Caco-2 (cell line): ENCODE measurements at places on chromosomes 5 and 9. TPM values are rescaled to one million over a fixed set of nuclear protein-coding genes. Genes with fewer than 3 reads are reported as not detected.

DNA sequence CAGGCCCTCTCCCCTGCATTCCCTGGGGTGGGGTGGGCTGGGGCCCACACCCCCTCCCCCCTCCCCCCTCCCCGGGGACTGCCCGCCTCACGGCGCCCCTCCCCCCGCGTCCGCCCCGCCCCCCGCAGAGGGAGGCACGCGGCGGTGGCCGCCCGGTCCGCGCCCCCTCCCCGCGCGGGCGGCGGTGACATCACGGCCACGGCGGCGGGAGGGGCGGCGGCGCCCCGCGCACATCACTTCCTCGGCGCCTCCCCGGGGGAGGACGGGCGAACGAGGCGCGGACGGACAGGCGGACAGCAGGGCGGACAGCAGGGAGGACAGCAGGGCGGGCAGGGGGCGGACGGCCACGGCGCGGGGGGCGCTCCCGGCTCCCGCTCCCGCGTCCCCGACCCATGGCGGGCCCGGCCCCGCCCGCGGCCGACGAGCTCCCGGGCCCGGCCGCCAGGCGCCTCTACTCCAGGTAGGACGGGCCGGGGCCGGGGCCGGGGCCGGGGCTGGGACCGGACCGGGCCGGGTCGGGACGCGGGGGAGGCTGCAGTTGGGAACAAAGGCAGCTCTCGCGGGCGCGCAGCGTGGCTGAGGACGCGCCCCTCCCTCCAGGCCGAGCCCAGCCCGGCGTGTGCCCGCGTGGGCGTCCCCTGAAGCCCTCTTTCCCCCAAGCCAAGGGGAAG lies at the start of gene GPSM1:
TSS of gene GPSM1 (plus strand) at position 236 of the 671 bp plus-strand sequence. CDS start at position 393, 157 bp downstream.
- DNase-seq, result peak; percentile 66

KLHL9 gene
- 13.0 and 13.5 TPM in 2 replicates for total RNA-seq

DNA sequence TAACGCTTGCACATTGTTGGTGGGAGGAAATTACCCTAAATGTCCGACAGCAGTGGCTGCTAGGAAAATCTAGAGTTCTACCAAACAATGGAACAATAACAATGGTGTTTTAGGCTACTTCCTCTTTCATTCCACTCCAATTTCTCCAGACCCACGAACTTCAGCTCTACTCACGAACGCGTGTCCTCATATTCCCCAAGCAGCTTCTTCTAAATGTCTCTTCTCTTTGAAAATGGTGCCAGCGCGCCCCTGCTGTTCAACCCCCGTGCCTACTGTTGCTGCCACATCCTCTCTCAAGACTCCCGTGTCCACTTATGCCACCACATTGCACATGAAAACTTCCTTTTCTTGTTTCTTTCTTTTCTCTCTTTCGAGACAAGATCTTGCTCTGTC lies 25.6 kb downstream of the OR2V2 start:
- DNase-seq, result peak; percentile 59

DNA sequence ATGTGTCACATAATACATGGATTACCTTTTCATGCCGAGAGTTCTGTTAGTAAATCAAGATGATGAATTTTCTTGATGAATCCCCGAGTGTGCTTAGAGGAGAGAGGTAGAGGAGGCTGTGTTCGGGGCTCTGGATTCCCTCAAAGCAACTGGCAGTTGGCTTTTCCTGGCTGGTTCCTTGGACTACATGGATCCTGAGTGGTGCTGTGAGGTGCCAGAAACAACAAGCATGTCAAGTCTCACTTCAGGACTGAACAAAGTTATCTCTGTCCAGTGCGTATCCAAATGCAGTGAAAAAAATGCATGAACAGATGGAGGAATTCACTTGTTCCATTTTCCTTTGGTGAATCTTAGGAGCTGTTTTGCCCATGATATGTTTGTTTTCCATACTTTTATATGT lies 231.7 kb downstream of the FBXL7 start:
- DNase-seq, result no peak

- no peak for DNase-seq
Measured at GRCh38 chr9:72140586-72140985, 8.7 kb upstream of the GDA start.

DNA sequence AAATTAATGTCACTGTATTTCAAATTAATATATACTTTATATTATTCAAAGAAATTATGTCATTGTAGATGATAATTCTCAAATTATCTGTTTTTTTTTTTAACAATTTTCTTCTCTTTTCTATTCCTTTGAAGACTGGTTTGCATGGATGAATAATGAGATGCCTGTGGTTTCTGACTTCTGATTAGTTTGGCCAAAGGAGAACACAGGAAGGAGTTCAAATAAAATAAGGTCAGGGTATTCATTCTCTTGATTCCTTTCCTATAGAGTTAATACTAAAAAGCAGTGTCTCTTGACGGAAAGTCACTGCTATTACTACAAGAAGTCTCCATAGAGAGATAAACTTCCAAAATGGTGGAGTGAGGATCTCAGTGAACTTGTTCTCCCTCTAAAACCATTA lies 279.6 kb upstream of the FTMT start:
- no peak for DNase-seq

DNA sequence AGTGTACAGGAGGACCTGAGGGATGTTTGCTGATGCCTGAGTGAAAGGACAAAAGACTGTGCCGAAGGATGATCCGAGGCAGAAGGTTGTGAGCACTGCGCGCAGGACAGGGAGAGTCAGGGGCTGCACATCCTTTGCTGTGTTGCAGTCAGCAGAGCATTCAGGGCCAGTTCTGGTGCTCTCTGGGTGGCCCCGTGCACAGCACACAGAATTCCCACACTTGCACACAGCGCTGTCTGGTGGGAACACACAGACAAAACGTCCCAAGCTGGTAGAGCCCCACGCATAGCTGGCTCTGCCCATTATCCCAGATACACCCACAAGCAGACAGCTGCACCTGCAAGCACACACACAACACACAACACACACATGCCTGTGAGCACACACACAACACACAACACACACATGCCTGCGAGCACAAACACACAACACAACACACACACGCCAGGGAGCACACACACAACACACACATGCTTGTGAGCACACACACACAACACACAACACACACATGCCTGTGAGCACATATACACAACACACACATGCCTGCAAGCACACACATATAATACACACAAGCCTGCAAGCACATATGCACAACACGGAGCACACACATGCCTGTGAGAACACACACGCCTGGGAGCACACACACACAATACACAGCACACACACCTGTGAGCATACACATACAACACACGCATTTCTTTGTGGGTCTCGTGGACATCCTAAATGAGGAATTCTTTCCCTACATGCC lies 74.4 kb downstream of the FGF18 start:
- no peak for DNase-seq

DNA sequence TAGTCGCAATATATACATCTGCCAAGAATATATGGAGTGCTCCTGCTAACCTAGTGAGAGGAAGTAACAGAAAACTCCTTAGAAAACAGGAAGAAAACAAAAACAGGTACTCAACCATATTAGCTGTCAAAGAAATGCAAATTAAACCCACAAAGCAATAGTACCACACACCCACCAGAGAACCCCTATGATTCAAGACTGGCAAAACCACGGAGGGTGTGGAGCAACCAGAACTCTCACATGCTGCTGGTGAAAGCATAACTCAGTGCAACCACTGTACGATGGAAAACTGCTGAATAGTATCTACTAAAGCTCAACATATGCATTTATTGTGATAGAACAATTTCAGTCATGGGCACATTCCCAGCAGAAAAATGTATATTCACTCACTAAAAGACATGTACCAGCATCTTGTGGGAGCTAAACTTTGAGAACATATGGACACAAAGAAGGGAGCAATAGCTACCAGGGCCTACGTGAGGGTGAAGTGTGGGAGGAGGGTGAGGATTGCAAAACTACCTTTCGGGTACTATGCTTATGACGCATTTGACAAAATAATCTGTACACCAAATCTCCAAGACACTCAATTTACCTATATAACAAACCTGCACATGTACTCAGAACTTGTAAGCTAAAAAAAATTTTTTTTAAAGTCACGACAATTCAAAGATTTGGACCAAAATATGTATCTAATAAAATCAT lies 34.0 kb downstream of the PTPN3 start:
- no peak for DNase-seq

DNA sequence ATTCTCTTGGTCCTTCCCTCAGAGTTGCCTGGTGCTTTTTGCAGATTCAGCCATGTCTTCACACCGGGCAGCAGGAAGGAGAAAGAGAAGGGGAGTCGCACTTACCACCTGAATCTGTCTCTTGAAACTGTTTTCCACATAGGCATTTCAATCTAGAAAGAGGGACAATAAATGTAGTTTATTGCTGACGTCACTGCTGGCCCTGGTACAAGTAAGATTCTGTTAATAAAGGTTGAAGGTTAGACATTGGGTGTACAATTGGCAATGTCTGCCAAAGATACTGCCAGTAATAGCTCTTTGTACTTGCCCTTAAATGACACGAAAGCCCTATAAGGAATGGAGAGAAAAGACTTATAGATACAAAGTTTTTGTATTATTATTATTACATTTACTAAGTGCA lies 72.8 kb downstream of the MEGF10 start:
- no peak for DNase-seq

- no peak for DNase-seq
Measured at GRCh38 chr5:92917044-92917443, 664.0 kb downstream of the NR2F1-AS1 start.

DNA sequence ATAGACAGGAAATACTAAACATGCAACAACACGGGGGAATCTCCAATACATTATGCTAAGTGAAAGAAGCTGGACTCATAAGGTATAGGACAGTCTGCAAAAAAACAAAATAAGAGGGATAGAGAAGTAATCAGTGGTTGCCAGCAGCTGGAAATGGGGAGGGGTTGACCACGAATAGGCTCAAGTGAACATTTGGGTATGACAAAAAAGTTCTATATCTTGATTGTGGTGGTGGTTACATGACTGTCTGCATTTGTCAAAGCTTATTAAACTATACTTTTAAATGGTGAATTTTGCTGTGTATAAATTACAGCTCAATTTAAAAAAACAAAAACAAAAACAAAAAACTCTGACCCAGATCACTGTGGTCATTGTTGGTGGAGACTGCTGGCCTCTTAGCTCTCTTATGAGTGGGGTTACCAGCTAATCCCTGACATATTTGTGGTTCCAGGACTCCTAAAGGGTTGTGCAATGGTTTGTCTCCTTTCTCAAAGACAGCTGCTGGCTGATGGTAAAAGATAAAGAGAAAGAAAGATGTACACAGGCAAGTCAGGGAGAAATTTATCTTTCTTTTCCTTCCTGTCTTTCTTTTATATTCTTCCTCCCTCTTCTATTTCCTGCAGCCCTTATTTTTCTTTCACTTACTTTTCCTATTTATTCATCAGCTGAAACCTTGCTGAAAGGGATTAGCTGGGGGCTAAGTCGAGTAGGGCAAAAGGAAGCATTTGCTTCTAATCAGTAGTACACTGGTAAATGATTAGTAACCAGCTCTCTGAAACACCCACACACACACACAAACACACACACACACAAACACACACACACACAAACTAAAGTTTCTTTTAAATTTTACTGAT lies 42.6 kb upstream of the APC start:
- peak; percentile 24 for DNase-seq

DNA sequence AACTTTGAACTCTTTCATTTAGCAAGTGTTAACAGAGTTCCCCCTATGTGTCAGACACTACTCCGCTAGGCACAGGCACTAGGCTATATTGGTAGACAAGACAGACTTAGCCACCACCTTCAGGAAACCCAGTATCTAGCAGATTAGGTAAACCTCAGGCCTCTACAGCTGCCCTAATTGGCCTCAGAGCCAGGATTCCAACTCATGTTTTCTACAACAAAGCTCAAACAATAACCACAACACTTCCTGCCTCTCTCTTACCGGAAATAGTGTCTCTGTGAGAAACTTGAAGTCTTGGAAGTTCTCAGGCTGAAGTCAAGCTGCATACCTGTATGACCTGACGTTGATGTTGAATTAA lies 116.6 kb upstream of the SLC44A1 start:
- no peak for DNase-seq

DNA sequence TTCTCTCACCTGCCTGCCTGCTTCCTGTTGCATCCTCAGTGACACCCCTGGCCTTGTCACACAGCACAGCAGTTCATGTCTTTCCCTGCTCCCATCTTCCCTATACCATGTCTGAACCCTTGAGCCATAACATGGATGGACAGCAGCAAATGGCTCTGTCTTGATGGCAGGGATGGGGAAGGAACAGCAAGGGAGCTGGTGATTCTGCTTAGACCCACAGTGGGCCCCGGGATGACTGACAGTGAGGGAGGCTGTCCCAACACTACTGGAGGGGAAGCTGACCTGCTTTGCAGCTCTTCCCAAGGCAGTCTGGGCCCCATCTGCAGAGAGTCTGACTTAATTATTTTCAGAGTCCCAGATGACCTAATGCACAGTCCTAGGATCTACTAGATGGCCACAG lies 48.2 kb downstream of the MARCHF3 start:
- no peak for DNase-seq

ORM2 gene
- total RNA-seq, result 45.5 and 46.0 TPM in 2 replicates

TLR4 gene
- total RNA-seq, result not detected in 2 replicates

CCDC152 gene
- total RNA-seq, result not detected in 2 replicates

DNA sequence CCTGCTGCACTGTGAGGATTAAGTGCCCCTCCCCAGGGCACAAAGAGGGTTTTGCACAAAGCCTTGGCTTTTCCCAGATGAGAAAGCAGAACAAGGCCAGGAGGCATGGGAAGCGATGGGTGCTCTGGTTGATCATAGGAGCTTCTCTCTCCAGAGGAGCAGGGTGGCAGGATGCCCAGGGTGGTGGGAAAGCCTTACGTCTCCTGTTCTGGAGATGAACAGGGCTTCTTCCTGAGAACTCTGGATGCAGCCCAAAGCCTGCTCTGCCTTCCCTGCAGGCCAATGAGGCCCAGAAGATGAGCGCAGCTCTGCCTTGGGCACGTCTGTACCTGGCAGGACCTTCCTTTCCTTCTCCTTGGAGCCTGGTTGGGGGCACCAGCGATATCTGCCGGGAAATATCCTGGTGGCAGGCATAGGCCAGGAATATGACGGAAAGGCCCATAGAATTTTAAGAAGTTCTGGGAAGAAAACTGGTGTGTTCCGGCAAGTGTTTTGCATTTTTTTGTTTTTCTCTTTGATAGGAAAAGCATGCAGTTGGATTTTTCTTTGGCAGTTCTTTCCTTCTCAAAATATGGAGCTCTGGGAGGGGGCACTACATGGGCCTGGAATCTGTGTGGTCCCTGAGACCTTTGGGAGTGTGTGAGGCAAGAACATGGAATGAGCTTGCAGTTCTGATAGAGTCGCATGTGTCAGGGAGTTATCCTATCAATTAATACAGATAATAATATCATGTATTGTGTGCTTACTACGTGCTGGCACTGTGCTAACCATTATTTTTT lies 253.2 kb upstream of the KLF4 start:
- no peak for DNase-seq

DNA sequence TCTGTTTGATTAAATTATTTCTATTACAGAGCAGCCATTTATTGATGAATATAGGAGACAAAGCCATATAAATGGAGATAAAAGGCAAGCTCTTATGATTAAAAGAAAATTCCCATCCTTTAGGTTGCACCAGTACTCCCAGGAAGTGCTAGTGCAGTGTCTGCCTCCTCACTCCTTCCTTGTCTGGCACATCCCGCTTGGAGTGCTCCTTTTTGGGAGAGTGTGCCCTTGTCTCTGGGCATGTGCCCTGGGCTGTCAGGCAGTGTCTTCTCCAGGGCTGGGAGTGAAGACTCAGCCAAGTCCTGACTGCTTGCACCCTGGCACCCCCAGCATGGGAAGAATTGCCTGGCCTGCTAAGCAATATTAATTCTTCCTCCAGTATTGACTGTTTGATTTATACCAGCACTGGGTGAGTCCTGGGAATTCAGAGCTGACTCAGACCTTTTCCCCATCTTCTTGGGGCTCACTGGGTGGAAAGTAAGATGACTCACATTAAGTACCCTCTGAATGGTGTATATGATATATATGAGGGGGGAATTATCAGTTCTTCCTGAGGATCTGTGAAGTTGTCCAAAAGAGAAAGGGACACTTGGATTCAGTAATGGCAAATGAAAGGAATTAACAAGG lies 62.1 kb downstream of the ZSWIM6 start:
- DNase-seq, result no peak

TGFBI gene
- total RNA-seq, result 131 and 142 TPM in 2 replicates

ISOC1 gene
- 29.8 and 33.3 TPM in 2 replicates for total RNA-seq
